ENCODE measurements at places on chromosomes 3 and 15. TPM values are rescaled to one million over a fixed set of nuclear protein-coding genes. Genes with fewer than 3 reads are reported as not detected.

GRCh38 chr3:125032100-125032643 is 23.6 kb downstream of the HEG1 start:
- no peak for DNase-seq

LARP6 gene
- total RNA-seq = 0.30 TPM

GRCh38 chr3:187946163-187946691 is 201.0 kb upstream of the BCL6 start:
- no peak for DNase-seq

ZNF621 gene
- 5.1 TPM for total RNA-seq

DNA sequence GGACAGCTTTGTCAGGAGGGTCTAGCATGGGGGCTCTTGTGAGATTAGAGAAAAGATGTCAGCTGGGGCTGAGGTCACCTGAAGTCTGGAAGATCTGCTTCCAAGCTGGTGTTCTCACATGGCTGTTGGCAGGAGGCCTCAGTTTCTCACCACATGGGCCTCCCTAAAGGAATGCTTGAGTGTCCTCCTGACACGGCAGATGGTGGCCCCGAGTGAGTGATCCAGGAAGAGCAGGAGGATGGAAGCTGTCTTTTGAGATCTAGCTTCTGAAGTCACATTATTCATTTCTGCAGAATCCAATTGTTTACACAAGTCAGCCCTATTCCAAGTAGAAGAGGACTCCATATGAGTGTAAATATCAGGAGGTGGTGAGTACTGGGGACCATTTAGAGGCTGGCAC is 344.0 kb upstream of the PROK2 start:
- DNase-seq = no peak

DNA sequence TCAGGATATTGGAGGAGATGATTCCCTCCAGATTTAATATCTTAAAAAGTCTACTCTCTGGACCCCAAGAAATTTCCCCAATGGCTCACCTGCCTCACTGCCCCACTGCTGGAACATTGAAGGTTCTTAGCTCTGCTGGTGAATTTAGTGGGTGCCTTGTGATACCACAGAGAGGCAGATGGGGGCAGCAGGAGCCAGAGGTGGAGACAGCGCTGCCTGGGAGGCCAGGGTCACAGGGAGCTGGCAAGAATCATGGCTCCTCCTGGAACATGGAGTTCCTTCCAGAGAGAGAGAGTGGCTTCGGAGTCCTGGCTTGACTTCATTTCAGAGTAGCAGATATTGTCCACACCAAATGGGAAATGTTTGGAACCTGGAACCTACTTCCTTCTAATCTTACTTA is 263.5 kb upstream of the CFAP20DC start:
- no peak for DNase-seq

GRCh38 chr3:171776839-171777583 is 33.3 kb downstream of the PLD1 start:
- DNase-seq = no peak
